ENCODE measurements at places on chromosomes 11 and 22. TPM values are rescaled to one million over a fixed set of nuclear protein-coding genes. Genes with fewer than 3 reads are reported as not detected.

GRCh38 chr11:68052137-68052873 is 13.5 kb downstream of the TCIRG1 start:
- no peak for DNase-seq

- DNase-seq, result no peak
These were observed 901 bp upstream of the KMT2A start for GRCh38 chr11:118435290-118435892.

- no peak for DNase-seq
These were observed 51.6 kb downstream of the RRM1 start for GRCh38 chr11:4146070-4146771.

DNA sequence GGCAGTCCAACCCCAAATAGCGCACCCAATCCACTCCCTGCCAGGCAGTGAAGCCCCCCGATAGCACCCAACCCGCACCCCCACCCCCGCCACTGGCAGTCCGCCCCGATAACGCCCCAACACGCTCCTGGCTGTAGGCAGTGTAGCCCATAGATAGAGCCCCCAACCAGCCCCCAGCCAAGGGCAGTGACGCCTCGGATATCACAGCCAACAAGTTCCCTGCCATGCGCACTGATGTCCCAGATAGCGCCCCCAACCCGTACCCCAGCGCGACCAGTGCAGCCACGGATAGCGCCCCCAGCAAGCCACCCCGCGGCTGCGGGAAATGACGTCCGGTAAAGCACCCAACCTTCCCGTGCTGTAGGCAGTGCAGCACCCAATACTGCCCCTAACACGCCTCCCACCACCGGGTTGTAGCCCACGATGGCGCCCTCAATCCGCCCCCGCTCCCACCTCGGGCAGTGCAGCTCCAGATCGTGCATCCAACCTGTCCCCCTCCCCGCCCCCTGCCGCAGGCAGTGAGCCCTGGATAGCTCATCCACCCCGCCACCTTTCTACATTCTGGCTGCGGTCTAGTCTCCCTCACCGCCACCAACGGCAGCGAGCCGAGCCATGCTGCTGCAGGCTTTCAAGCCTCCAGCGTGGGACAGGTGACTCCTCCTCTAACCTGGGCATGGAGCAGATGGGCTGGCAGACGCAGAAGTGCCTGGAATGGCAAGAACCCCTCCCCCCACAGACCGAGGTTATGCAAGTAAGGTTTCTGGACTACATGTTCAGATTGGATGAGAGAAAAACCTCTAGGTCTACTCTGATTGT is 625 bp downstream of the RFPL2 start:
- peak; percentile 24 for DNase-seq

The PNPLA3 gene
- not detected for total RNA-seq

- no peak for DNase-seq
These were observed 262.3 kb upstream of the MTNR1B start for GRCh38 chr11:92707173-92707619.

The C11orf65 gene
- 1.5 TPM for total RNA-seq

The ACAD8 gene
- 18.5 TPM for total RNA-seq

GRCh38 chr11:92101920-92102319 is 122.7 kb upstream of the FAT3 start:
- DNase-seq, result no peak

DNA sequence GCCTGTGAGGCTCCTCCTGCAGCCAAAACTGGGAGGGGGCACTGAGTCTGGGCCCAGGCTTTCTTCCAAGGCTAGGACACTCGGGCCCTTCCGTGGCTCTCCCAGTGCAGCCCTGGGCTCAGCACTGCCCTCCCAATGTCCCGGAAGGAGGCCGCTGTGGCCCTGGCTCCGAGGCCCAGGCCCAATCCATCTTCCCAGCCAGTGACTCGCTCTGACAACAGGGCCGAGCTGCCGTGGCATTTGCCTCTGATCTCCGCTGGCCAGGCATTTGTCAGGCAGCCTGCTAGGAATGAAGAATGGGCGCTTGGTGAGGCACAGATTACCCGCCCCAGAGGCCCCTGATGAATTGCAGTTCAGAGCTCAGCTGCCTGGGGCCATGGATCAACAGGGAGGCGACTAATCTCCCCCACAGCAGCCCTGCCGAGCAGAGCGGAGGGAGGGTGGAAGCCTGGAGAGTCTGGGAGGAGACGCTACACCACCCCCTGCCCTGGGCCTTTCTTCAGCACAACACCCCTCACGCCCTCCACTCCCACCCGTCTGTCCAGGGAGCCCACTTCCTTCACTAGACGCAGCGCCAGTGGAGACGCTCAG is 8.3 kb downstream of the FXYD2 start:
- no peak for DNase-seq

DNA sequence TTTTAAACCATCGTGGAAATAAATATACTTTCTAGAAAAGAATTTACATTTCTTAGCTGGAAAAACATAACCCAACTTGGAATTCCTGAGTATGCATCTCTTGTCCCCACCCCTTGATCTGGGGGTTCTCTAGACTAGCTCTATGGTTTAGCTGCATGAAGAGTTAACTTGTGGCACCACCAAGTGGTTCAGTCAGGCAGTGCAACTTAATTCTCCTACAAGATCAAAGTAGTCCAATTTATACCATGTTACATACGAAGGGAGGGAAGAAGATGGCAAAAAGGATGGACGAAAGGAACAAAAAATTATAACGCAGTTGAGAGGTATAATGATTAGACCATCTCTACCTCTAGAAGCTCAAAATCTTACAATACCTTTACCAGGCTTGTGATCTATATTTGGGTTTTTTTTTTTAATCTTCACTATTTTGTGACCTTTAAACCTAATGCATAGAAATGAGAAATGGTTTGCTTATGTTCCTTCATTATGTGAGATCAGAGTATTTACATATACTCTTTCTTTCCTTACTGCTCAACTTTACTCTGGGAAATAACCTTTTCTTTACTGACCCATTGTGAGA is 28.5 kb upstream of the ALKBH3 start:
- peak; percentile 43 for DNase-seq

DNA sequence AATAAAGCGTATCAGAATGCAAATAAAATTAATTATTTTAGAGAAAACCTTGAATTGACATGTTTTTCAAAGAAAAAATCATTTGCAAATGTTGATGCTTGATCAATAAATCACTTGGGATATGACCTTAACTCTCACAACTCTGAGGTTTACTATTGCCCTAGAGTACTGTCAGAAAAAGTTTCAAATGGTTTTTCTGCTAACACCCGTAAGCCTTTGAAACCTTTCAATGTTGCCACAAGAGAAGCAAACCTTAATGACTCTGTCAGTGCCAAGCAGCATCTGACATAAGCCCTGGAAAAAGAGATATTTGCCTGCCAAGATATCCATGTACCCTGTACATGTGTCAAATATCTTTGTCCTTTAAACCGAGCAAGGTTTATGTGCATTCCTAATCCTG is 384.3 kb upstream of the ARHGAP42 start:
- no peak for DNase-seq

The SF3B2 gene
- total RNA-seq, result 214 TPM

The SLC43A3 gene
- 10.5 TPM for total RNA-seq

DNA sequence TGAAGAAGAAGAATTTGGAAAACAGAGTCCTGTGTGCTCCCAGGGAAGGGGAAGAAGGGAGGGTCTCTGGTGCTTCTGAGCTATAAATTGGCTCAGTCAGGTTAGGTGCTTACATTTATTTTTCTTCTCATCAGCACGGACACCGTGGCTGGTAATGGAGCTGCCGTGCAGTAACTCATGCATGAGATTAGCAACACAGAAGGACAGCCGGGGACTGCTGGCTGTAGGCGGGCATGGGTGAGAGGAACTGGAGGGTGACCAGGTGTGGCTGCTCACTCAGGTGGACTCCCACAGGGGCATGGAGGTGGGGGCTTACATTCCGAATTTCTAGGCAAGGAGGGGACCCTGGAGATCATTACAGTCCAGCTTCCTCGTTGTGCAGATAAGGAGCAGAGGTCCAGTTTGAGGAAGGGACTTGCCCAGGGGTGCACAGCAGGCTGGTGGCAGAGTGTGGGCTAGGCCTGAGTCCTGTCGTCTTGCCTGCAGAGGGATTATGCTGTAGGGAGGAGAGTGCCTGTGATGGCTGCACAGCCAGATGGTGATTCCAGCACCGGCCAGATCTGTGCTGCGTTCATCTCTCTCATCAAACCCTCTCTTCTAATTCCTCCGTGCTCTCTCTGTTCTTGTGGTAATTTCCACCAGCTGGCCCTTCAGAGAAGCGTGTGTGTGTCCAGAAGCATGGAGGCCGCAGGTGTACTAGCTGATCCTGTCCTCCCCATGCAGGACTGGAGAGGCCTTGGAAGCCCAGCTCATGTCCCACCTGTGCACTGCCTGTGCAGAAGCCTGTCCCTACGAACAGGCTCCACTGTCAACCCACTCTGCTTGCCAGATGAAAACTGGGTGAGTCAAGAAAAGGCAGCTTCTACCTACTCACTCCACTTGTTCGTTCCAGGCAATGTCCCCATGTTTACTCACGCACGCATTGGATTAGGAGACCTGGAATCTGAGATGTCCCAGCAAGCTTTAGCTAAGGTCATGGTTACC is 78.9 kb downstream of the NTM start:
- DNase-seq, result no peak

The PMM1 gene
- 23.1 TPM for total RNA-seq

All from naive thymus-derived CD4-positive, alpha-beta T cell (primary cell).